Psoas muscle (tissue), 8 donors: ENCODE measurements at places on chromosomes 5 and 9.
A peak's percentile ranks its signal among the peaks of the same experiment; 100 is the strongest.

DNA sequence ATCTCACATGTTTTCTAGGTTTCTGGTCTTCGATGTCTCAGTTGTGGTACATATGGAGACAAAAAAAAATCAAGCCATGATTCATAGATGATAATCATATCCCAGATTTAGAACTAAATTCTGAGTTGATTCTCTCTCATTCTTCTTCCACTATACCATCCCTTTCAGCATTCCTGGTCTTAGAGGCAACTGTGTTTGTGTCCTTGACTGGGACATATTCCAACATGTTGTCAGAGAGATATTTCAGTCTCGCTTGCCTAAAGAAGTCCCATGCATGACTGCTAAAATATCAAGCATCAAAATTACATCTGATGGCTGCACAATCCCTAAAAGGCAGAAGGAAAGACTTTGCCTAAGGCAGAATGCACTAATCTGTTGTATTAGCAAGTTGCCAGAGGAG lies 236.6 kb downstream of the PSAT1 start:
- no peak for DNase-seq
- no peak overlapping the region for H3K4me3 ChIP-seq
- no peaks in the 10 kb centered on the region for H3K36me3 ChIP-seq
- H3K4me1 ChIP-seq = no peaks in the 10 kb centered on the region
- no peak overlapping the region for H3K27ac ChIP-seq
- no peaks in the 10 kb centered on the region for H3K27me3 ChIP-seq

GRCh38 chr5:143056792-143057579 lies 286.8 kb downstream of the ARHGAP26 start:
- no peak for DNase-seq
- no peak overlapping the region for H3K4me3 ChIP-seq
- H3K36me3 ChIP-seq = peaks cover 4% of the 10 kb centered on the region
- no peaks in the 10 kb centered on the region for H3K27me3 ChIP-seq

DNA sequence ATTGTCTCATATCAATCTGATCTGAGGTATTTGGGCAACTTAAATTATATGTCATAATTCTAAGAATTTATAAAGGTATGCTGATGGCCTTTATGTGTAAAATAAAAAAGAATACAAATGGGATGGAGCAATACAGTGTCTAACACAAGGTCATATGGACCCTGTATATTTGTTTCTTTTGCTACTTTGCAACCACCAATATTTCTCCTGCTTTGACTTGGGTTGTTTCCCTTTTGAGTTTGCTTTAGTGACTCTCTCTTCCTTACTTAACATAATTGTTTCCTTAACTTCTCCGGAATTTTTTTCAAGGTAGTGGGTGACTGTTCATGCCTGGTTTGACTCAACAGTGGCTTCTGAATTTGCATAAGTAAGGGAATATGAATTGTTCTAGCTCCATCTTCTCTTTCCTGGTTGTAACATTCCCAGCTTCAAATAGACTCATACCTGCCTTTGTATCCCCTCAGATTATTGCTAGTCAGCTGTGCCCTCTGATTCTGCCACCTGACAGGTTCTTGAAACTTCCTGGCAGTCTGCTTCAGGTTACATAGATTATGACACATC lies 30.2 kb upstream of the ANXA1 start:
- H3K27ac ChIP-seq = no peak overlapping the region
- no peak overlapping the region for H3K4me3 ChIP-seq
- no peaks in the 10 kb centered on the region for H3K4me1 ChIP-seq
- no peaks in the 10 kb centered on the region for H3K36me3 ChIP-seq
- no peak for DNase-seq

- H3K27me3 ChIP-seq = no peaks in the 10 kb centered on the region
- H3K27ac ChIP-seq = no peak overlapping the region
- no peak for DNase-seq
- no peaks in the 10 kb centered on the region for H3K4me1 ChIP-seq
- H3K4me3 ChIP-seq = no peak overlapping the region
Observed at GRCh38 chr5:35242702-35243258, 12.5 kb upstream of the PRLR start.

DNA sequence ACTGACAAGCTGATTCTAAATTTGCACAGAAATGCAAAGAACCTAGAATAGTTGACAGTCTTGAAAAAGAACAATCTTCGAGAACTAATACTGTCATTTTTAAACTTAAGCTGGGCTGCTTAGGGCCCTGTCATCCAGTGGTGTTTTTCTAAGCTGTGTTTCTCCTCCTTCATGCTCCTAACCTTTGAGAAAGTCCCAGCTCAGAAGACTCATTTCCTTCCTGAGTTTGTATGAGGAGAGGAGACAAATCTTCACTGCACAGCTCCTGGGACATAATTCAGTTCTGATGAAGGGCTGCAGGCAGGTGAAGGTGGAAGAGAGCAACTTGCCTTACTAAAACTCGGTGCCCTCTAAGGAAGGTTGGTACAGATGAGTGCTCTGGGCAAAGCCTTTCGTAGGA lies 109.5 kb upstream of the ANKRD55 start:
- no peaks in the 10 kb centered on the region for H3K4me1 ChIP-seq
- no peak for DNase-seq
- H3K4me3 ChIP-seq = no peak overlapping the region
- H3K27ac ChIP-seq = no peak overlapping the region

DNA sequence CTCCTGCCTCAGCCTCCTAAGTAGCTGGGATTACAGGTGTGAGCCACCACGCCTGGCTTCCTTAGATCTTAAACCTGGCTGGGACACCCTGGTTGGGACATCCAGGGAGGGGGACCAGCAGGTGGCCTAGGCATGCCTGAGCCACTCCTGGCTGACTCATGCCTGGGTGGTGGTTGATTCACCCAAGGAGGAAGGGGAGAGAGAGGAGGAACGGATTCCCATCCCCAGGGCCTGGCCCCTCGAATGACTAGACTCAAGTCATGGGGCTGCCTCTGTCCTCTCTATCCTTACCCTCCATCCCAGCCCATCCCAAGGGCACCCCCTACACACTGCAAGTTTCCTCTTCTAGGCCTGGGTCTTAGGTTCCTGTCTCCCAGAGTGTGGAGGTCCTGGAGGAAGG lies 12.7 kb downstream of the EEIG1 start:
- DNase-seq = no peak
- H3K27ac ChIP-seq = peak overlapping the region; percentile 70
- H3K27me3 ChIP-seq = no peaks in the 10 kb centered on the region
- H3K36me3 ChIP-seq = no peaks in the 10 kb centered on the region
- peaks cover 89% of the 10 kb centered on the region for H3K4me1 ChIP-seq

GRCh38 chr9:133003071-133003461 lies 24.6 kb downstream of the GFI1B start:
- no peaks in the 10 kb centered on the region for H3K36me3 ChIP-seq
- H3K27me3 ChIP-seq = no peaks in the 10 kb centered on the region
- H3K4me1 ChIP-seq = no peaks in the 10 kb centered on the region
- no peak for DNase-seq
- H3K4me3 ChIP-seq = no peak overlapping the region

GRCh38 chr9:99264070-99264680 lies 42.1 kb downstream of the SEC61B start:
- H3K27me3 ChIP-seq = no peaks in the 10 kb centered on the region
- H3K4me3 ChIP-seq = no peak overlapping the region
- peaks cover 9% of the 10 kb centered on the region for H3K4me1 ChIP-seq
- no peaks in the 10 kb centered on the region for H3K36me3 ChIP-seq
- no peak for DNase-seq
- H3K27ac ChIP-seq = no peak overlapping the region

- H3K4me1 ChIP-seq = no peaks in the 10 kb centered on the region
- H3K27me3 ChIP-seq = no peaks in the 10 kb centered on the region
- no peak overlapping the region for H3K4me3 ChIP-seq
- DNase-seq = no peak
- no peak overlapping the region for H3K27ac ChIP-seq
Observed at GRCh38 chr5:103490030-103490739, 72.4 kb downstream of the NUDT12 start.

GRCh38 chr5:145345511-145346287 lies 489.4 kb downstream of the PRELID2 start:
- H3K4me3 ChIP-seq = no peak overlapping the region
- DNase-seq = no peak
- H3K27me3 ChIP-seq = no peaks in the 10 kb centered on the region
- no peaks in the 10 kb centered on the region for H3K36me3 ChIP-seq
- no peaks in the 10 kb centered on the region for H3K4me1 ChIP-seq

GRCh38 chr5:165565911-165566310 lies 2060.5 kb downstream of the MAT2B start:
- no peak for DNase-seq
- H3K27me3 ChIP-seq = no peaks in the 10 kb centered on the region
- H3K27ac ChIP-seq = no peak overlapping the region
- no peaks in the 10 kb centered on the region for H3K4me1 ChIP-seq
- no peak overlapping the region for H3K4me3 ChIP-seq
- H3K36me3 ChIP-seq = no peaks in the 10 kb centered on the region

GRCh38 chr9:3398232-3398648 lies 127.6 kb downstream of the RFX3 start:
- no peak overlapping the region for H3K4me3 ChIP-seq
- no peaks in the 10 kb centered on the region for H3K27me3 ChIP-seq
- no peak for DNase-seq
- no peak overlapping the region for H3K27ac ChIP-seq
- H3K36me3 ChIP-seq = no peaks in the 10 kb centered on the region

GRCh38 chr5:112316006-112316405 lies 103.1 kb downstream of the EPB41L4A start:
- H3K36me3 ChIP-seq = no peaks in the 10 kb centered on the region

GRCh38 chr5:2488593-2488992 lies 262.9 kb downstream of the IRX2 start:
- no peaks in the 10 kb centered on the region for H3K4me1 ChIP-seq
- no peak overlapping the region for H3K27ac ChIP-seq
- no peaks in the 10 kb centered on the region for H3K27me3 ChIP-seq
- no peak overlapping the region for H3K4me3 ChIP-seq
- DNase-seq = no peak
- no peaks in the 10 kb centered on the region for H3K36me3 ChIP-seq

DNA sequence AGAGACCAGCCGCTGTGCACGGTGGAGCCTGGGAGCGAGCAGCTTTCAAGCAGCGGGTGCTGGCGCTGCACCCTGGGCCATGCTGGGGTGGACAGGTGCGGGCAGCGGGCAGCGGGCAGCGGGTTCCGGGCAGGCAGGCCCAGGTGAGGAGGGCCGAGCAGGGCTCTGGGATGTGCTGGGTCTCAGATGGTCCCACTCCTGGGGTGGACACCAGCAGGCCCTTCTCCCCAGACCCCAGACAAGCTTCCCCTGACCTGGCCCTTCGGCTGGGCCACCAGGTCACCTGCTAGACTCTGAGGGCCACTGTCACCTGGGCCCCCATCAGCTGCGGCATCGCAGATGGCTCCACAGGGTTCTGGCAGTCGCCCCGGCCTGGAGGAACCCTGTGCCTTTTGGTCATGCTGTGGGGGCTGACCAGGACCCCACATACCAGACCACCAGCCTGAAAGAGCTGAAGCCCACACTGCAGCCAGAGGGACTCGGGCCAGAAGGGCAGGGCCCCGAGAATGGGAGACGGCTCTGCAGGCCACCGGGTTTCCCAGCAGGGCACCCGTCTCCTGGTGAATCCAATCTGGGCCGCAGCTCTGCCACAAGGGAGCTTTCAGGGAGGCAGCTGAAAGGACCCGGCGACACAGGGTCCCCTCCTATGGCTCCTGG lies 2.0 kb downstream of the SLC6A19 start:
- H3K27me3 ChIP-seq = peaks cover 15% of the 10 kb centered on the region
- no peaks in the 10 kb centered on the region for H3K4me1 ChIP-seq
- H3K27ac ChIP-seq = no peak overlapping the region
- H3K4me3 ChIP-seq = no peak overlapping the region
- H3K36me3 ChIP-seq = no peaks in the 10 kb centered on the region

DNA sequence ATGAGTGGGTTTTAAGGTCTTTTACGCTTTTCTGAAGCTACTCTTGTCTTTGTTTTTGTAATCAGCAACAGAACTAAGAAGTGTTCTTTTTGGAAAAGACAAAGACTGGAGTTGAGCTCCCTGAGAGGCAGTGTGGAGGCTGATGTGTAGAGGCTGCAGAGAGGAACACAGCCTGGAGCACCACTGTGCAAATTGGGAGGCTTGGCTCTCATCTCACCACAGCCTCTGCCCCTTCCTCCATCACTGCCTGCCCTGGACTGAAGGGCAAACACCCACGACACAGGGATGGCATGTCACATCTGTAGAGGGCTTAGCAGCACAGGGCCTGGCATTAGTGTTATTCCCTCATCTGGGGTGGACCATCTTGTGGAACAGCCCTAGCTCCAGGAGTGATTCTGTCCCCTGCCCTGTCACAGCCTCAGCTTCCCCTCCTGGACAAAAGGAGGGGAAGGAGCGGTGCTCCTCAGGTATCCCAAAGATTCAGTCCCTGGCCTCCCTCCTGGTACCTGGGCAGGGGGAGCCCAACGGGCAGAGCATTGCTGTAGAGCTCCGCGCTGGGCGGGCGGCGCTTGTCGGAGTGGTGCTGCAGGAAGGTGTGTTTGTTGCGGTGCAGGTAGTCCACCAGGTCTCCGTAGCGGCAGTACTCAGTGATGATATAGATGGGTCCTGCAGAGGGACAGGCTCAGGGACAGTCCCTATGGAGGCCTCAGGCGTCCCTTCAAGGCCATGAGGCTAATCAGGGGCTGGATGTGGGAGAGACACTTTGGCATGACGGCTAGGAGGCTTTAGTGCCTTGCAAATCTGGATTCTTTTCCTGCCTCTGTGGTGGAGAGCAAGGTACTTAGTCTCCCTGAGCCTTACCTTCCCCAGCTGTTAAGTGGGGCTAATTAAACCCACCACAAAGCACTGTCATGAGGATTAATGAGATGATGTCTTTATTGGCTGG lies 32.8 kb downstream of the PDGFRB start:
- no peak for DNase-seq
- no peaks in the 10 kb centered on the region for H3K27me3 ChIP-seq
- no peaks in the 10 kb centered on the region for H3K4me1 ChIP-seq
- no peaks in the 10 kb centered on the region for H3K36me3 ChIP-seq

GRCh38 chr5:156556666-156557406 lies 229.9 kb downstream of the SGCD start:
- no peaks in the 10 kb centered on the region for H3K36me3 ChIP-seq
- H3K27ac ChIP-seq = no peak overlapping the region
- no peak for DNase-seq
- no peak overlapping the region for H3K4me3 ChIP-seq

DNA sequence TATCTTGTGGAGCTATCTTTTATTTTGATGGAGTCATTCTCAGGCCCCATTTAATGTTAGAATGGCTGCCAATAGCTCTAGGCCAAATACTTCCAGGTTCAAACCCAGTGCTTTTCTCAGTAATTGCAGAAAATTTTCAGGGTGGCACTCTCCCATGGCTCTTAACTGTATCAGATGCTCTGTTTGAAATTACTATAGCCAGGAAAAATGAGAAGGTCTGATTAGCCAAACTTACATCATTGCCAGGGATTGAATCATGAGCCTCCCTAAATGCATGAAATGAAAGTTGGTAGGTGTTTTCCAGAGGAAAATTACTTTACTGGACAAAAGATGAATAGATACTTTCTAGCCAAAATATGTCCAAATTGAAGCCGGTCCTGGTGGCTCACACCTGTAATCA lies 404.8 kb downstream of the MAT2B start:
- H3K36me3 ChIP-seq = no peaks in the 10 kb centered on the region
- DNase-seq = no peak
- no peak overlapping the region for H3K27ac ChIP-seq
- no peaks in the 10 kb centered on the region for H3K4me1 ChIP-seq
- no peaks in the 10 kb centered on the region for H3K27me3 ChIP-seq

- H3K27ac ChIP-seq = no peak overlapping the region
- H3K4me3 ChIP-seq = no peak overlapping the region
- no peak for DNase-seq
- no peaks in the 10 kb centered on the region for H3K27me3 ChIP-seq
- no peaks in the 10 kb centered on the region for H3K36me3 ChIP-seq
Observed at GRCh38 chr5:107303171-107303968, 367.4 kb downstream of the EFNA5 start.
